MV-4-11 (cell line): ENCODE measurements at places on chromosomes 1 and 21.

DNA sequence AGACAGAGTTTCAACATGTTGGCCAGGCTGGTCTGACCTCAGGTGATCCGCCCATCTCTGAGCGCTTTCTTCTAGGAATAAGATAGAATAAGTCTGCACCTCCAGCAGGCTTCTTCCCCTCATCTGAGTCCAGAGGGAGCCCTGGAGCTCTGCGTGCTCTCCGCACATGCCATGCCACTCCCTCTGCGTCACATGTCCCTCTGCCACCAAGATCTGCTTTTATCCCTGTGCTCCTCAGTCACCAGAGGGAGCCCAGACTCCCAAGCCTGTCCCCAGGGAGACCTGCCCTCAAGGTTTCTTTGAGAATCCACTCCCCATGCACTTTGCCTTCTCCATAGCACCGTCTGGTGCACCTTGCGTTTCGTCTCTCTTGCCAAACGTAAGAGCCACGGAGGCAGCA, 213.0 kb downstream of the CAMTA1 start:
- DNase-seq: no peak

- DNase-seq: no peak
Observed at GRCh38 chr1:75719810-75720209, 4.7 kb upstream of the ACADM start.

GRCh38 chr21:22468893-22469292, 1470.7 kb downstream of the NCAM2 start:
- no peak for DNase-seq

GRCh38 chr1:156138458-156138867, 14.9 kb upstream of the SEMA4A start:
- no peak for DNase-seq

DNA sequence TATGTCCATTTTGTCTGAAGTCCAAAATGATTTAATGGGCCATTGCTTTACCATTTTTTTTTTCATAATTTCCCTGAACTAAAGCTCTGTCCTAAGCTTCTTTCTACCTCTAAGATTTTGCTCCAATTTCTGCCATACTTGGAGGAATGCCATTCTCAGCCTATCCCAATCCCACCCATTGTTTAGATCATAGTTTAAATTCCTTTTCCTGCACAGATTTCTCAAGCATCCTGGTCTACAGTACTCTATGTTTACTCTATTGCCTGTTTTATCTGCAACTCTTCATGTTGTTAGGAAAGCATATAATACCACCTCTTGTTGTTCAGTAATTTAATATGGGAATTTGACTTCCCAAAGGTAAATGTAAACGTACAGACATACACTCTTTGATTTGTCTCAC, 30.8 kb downstream of the ADAMTS1 start:
- no peak for DNase-seq
